Renal pelvis (tissue), 12 donors: ENCODE measurements at places on chromosomes 12 and 14. TPM values are rescaled to one million over a fixed set of nuclear protein-coding genes. Genes with fewer than 3 reads are reported as not detected.

Gene NRXN3
- 6.4 TPM for polyA plus RNA-seq

Gene BBOF1
- polyA plus RNA-seq = 19.9 TPM

Gene CSRP2
- 83.5 TPM for polyA plus RNA-seq

Gene ATG101
- 34.0 TPM for polyA plus RNA-seq

Gene SPRYD3
- 18.2 TPM for polyA plus RNA-seq

Gene TIMM9
- polyA plus RNA-seq = 77.2 TPM

Gene C3AR1
- 3.7 TPM for polyA plus RNA-seq

Gene LRRK2
- polyA plus RNA-seq = 34.2 TPM

Gene MDGA2
- 2.6 TPM for polyA plus RNA-seq

Gene PRORP
- polyA plus RNA-seq = 32.1 TPM

Gene CCDC196
- 0.29 TPM for polyA plus RNA-seq

Gene PHETA1
- 16.8 TPM for polyA plus RNA-seq

Gene MSRB3
- polyA plus RNA-seq = 20.4 TPM

Gene FAM90A1
- 3.1 TPM for polyA plus RNA-seq

Gene COL2A1
- polyA plus RNA-seq = 33.7 TPM

Gene TOX4
- 60.4 TPM for polyA plus RNA-seq

Gene MYH6
- 0.17 TPM for polyA plus RNA-seq

Gene IL22
- polyA plus RNA-seq = not detected

Gene BLTP3B
- polyA plus RNA-seq = 20.2 TPM

Gene RNF212B
- polyA plus RNA-seq = 3.4 TPM

Gene CCDC197
- not detected for polyA plus RNA-seq
